ENCODE measurements at places on chromosomes 7 and 10.

GRCh38 chr7:2271273-2272026, 29.4 kb downstream of the NUDT1 start:
- DNase-seq, result no peak

- DNase-seq, result no peak
Observed at GRCh38 chr10:43461950-43462349, 25.0 kb downstream of the ZNF487 start.

DNA sequence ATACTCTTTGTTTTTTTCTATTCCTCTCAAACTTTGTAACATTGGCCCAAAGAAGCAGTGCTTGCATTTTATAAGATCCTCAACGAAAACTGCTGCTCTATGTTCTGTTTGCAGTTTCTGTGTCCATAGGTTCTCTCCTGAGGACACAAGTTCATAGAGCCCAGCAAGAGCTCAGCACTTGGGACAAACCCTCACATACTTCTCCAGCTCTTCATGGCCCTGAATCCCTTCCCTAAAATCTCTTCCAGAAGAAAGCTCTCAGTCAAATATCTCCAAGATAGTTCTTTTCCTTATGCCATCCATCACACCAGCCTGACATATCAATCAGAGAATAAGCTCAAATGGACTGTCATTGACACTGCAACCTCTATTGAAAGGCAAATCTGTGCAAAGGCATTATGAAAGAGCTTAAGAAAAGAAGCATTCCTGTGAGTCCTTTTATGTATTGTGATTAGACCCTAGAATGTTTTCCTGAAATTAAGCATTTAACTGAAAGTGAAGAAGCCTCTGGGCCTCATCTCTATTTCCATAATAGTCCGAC, 405.5 kb downstream of the ANKRD7 start:
- DNase-seq, result no peak

- no peak for DNase-seq
Observed at GRCh38 chr7:20264623-20265022, 47.4 kb upstream of the MACC1 start.

- no peak for DNase-seq
Observed at GRCh38 chr10:121182219-121182618, 331.1 kb downstream of the WDR11 start.

GRCh38 chr10:69959911-69960310, 92.7 kb upstream of the MACROH2A2 start:
- no peak for DNase-seq

DNA sequence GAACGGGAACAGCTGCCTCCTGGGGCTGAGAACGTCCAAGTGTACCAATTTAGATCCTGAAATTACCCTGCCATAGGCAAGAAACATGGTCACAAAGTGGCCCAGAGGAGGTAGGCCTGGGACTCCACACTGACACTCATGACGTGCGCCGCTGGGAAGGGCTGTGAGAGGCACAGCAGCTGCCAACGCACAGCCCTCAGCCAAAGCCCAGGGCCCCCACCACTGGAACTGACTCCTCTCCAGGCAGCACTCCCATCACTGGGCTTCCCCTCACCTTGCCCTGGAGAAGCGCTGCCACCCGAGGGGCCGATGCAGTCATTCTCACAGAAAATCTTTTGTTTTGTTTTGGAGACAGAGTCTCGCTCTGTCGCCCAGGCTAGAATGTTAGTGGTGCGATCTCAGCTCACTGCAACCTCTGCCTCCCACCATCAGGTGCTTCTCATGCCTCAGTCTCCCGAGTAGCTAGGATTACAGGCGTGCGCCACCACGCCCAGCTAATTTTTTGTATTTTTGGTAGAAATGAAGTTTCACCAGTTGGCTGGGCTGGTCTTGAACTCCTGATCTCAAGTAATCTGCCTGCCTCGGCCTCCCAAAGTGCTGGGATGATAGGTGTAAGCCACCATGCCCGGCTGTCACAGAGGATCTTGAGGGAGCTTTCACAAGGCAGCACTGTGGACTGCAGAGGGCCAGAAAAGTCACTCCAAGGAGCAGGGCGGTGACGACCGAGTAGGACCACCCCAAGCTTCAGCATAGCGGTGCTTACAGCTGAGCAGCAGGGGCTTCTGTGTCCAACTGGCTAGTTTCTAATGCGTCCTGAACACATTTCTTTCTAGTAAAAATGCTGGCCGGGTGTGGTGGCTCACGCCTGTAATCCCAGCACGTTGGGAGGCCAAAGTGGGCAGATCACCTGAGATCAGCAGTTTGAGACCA, 13.5 kb downstream of the GUSB start:
- DNase-seq, result no peak

- no peak for DNase-seq
Observed at GRCh38 chr10:76178532-76179292, 747.3 kb downstream of the LRMDA start.

DNA sequence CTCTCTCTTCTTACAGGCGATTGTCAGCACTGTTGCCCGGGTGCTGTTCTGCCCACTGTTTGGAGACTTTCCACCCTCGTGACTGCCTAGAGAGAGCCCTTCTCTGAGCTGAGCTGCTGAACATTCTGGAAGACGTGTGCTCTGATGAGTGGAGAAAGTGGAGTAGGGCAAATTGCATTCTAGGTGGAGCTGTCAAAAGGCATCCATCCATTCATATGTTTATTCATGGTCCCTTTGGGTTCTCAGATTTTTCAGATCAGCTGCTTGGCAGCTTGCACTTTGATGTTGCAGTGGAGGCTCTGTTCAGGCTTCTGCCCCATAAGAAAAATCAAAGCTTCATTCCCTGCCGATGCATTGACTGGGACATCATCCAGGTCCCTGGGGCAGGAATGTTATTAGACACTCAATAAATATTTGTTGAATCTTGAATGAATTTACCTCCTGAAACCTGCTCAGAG, 120.7 kb upstream of the EEPD1 start:
- no peak for DNase-seq

DNA sequence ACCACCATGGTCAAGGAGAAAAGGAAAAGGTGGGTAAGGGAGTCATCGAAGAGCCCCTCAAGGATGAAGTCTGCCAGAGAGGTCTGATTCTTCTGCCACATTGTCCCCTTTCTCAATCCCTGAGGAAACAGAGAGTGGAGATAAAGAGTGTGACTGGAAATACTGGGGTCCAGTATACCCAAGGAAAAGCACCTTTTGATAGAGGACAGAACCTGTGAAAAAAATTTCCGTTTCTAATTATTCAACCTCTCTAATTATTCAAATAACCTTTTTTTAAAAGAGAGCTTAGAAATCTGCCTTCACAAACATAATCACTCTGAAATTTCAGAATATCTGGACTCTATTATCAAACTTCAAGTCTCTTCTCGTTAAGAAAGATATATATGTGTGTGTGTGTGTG, at the start of gene OR2AE1:
Gene OR2AE1 (minus strand): TSS at position 101 of the 400 bp plus-strand sequence. CDS start 0 bp downstream, at position 101.
- no peak for DNase-seq

GRCh38 chr7:1558181-1558811, 2.3 kb upstream of the TMEM184A start:
- no peak for DNase-seq

GRCh38 chr10:48981310-48981907, 41.8 kb upstream of the LRRC18 start:
- DNase-seq, result no peak

DNA sequence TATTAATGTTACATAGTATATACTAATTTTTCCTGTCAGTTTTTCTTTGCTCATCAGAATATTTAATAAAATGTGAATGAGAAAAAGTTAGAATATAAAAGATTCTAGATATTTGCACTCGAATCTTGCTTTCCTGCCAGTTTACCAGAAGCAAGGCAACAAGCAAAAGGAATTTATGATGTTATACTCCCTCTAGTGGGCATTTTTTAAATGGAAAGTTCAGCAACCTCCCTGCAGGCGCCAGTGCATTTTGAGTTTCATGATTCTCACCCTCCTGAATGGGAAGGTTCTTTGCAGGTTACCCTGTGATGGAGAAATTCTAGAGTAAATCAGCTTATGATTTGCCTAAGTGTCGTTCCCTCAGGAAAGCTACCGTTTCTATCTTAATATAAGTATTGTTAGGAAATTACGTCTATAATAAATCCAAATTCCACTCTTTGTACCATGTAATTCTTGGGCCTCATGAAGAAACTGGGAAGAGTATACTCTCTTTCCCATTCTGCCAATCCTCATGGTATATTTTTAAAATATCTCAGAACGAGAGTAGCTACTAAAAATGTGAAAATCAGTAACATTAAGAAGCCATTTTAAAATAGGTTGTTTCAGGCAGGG, 350.0 kb downstream of the CRPPA start:
- DNase-seq, result no peak

DNA sequence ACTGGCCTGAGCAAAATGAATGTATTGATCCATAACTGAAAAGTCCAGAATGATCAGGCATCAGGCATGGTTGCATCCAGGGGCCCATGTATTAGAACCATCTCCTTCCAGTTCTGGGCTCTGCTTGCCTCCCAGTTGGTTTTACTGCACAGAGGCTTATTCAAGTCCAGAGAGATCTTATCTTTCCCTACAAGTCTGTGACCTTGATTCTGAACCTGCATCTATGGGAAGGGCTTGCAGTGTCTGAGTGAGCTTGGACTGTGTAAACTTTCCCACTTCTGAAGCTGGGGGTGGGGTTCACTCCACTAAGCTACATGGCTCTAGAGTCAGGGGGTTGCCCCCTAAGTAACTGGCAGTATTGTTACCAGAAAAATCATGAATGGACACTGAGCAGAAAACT, 136.2 kb downstream of the TCF7L2 start:
- no peak for DNase-seq

- DNase-seq, result no peak
Observed at GRCh38 chr10:33760056-33760943, 425.8 kb upstream of the NRP1 start.

DNA sequence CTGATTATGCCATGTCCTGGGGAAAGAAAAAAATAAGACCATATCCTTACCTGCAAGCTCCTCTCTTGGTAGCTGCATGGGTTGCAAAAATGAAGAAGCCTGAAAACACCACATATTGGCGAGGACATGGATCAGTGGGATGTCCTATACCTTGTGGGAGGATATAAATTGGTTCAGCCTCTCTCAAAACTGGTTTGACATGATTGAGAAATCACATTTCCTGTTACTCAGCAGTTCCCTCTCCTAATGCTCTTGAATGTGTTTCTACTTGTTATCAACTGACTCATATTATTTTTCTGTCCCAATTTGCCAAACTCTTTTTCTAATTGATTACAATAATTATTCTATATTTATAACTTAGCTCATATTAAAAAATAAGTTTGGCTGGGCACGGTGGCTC, 380.2 kb downstream of the EXOC4 start:
- no peak for DNase-seq

DNA sequence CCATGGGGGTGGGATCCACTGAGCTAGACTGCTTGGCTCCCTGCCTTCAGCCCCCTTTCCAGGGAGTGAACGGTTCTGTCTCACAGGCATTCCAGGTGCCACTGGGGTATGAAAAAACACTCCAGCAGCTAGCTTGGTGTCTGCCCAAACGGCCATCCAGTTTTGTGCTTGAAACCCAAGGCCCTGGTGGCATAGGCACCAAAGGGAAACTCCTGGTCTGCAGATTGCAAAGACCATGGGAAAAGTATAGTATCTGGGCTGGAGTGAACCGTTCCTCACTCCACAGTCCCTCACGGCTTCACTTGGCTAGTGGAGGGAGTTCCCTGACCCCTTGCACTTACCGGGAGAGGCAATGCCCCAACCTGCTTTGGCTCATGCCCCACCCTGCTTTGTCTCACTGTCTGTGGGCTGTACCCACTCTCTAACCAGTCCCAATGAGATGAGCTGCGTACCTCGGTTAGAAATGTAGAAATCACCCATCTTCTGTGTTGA, 62.7 kb downstream of the PPP1R9A start:
- no peak for DNase-seq

DNA sequence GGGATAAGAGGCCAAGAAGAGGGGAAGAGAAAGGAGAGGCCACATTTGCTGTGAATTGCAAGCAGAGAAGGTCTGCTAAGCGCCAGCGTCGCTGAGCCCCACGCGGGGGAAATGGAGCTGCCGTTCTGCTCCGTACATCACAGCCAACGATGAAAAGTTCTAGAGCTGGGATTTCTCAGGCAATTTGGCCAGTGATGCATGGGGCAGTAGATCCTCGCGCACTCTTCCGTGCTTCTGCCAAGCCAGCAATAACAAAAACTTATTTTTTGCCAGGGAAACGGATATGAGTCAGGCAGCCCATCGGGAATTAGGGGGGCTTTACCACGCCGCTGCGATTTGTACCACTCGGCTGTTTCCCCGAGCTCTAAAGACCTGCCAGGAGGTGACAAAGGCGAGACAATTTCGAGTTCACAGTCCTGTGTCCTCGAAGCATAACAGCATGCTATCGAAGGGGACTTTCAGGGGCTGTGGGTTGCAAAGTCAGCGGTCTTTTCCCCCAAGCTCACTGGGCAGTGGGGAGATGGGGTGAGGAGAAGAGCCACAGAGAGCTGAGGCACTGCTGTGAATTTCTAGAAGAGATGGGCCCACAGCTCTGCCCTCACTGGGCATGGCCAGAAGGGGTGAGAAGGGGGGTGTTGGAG, 30.0 kb upstream of the SLF2 start:
- no peak for DNase-seq

GRCh38 chr7:123548406-123548805, 9.2 kb downstream of the NDUFA5 start:
- DNase-seq, result no peak

DNA sequence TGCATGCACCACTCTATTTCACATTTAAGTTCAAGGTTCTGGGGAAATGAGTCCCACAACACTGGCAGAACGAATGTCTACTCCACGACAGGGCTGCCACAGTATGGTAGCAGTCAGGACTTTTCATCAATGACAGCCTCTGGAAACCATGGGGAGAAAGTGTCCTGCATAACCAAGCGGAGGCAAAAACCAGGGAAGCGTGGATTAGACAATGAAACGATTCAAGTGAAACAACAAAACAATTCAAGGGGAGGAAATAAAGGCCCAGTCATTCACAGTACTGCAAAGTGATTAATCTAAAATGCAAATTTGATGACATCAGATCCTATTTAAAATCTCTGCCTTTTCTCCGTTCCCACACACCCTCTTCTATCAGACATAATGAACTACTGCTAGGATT, 168.2 kb downstream of the DPY19L1 start:
- no peak for DNase-seq

- no peak for DNase-seq
Observed at GRCh38 chr10:11450427-11450826, 161.0 kb downstream of the USP6NL start.

DNA sequence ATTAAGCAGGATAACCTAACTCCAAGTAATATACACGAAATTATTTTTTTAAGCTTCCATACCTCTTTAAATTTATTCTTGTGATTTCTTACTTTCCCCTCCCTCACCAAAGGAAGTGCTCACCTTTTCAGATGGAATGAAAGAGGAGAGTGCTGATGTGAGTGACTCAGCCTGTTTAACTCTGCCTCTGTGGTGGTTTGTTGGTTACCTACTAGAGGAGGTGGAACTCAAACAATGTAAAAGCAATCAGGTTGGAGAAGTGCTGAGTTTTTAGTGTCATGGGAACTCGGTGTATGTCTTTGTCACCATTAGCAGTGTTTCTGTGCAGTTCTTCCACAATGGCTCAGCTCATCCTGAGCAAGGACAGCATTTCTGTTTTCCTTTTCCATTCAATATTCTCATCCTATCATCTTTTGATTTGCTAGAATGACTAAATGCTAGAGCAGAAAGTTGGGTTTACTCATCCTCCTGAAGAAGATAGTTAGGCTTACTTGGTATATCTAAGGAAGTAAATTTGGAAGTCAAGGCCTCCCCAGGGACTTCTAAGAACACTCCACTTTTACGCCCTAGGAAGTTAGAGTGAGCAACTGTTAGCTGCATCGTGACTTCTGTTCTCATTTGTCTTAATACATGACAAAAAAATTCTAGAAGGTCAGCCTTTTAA, 6.0 kb downstream of the ADD3 start:
- no peak for DNase-seq
